GM12878 (cell line): ENCODE measurements at places on chromosomes 6 and 20.

DNA sequence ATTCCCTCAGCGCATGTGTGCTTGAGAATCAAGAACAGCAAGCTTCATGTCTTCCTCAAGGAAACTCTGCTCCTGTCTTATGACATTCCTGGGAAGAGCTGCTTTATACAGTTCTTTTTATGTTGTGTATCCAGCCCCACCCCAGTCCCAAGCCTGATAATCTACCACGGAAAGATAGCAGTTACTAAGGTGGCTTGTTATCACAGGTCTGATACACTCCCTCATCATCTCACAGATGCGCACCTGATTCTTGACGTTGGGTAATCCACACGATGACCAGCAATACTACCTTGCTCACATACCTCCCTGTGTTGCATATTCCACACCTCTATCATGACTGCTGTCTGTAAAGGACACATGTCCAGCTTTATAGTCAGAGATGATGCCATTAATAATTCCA, 3.2 kb downstream of the NHLRC1 start:
- H3K27me3 ChIP-seq: no peaks in the 10 kb centered on the region
- H3K4me3 ChIP-seq: no peak overlapping the region

DNA sequence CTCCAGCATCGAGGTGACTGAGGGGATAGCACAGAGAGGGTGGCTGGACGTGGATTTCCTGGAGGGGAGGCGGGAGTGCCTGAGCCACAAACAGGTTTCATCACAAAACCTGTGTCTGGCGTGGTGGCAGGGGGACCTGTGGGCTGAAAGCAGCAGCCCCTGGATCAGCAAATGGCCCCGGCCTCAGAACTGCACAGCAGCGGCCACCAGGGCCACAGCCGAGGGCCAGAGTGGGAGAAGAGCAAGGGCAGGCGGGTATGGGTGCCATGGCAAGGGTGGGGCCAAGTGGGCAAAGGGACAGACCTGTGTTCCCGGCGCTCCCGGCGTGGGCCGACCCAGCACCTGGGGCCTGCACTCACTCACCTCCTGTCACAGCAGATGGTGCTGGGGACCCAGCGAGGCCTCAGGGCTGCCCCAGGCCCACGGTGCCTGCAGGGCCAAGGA, 19.0 kb downstream of the NTSR1 start:
- peaks cover 2% of the 10 kb centered on the region for H3K27me3 ChIP-seq
- no peaks in the 10 kb centered on the region for H3K4me1 ChIP-seq
- DNase-seq: no peak

DNA sequence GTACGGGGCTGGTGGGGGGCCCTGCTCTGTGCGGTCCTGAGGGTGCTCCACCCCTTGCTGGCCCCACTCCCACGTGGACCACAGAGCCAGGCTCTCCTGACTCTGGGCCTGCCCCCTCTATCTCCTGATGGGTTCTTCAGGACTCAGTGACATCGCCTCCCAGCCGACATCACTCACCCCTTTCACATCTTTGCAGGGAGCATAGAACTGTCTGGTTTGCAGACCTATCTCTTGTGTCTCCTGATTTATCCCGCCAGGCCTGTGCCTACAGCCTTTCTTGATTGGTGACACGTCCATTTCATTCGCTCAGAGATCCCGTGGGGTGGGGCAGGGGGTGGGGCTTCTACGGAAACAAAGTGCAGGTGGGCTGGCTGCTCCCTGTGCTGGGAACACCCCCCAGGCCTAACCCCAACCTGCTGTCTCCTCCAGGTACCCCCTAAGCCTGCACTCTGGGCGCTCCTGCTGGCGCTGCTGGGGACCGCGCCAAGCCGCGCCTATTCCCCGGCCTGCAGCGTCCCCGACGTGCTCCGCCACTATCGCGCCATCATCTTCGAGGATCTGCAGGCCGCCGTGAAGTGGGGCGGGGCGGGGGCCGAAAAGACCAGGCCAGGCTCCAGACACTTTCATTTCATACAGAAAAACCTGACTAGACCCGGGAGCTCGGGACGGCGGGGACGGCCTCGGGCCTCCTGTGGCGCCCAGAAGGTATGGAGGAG, 1.7 kb downstream of the C20orf204 start:
- H3K36me3 ChIP-seq: peaks cover 6% of the 10 kb centered on the region; the same call in 1 of the 2 replicates
- H3K4me1 ChIP-seq: peaks cover 52% of the 10 kb centered on the region
- DNase-seq: no peak
- H3K27me3 ChIP-seq: no peaks in the 10 kb centered on the region
- H3K27ac ChIP-seq: peak overlapping the region; percentile 77

DNA sequence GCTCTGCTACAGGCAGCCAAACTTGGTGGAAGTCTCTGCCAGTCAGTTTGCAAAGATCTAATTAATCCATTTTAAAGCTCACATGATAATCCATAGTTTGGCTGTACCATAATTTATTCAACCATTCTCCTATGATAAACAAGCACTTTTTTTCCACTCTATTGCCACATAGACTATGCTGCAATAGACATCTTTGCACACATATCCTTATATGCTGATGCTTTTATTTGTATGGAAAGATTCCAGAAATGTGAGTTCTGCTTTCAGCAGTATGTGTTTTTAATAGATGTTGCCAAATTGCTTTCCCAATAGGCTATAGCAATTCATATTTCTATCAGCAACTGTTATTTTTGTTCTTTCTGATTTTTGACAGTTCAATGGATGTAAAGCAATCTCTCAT, 628.0 kb downstream of the KIF16B start:
- no peak overlapping the region for H3K4me3 ChIP-seq
- no peaks in the 10 kb centered on the region for H3K36me3 ChIP-seq
- H3K4me1 ChIP-seq: no peaks in the 10 kb centered on the region
- no peaks in the 10 kb centered on the region for H3K27me3 ChIP-seq
- no peak for DNase-seq

- H3K4me1 ChIP-seq: no peaks in the 10 kb centered on the region
- no peaks in the 10 kb centered on the region for H3K36me3 ChIP-seq
- no peak for DNase-seq
- no peaks in the 10 kb centered on the region; the same call in 1 of the 2 replicates for H3K27me3 ChIP-seq
- no peak overlapping the region for H3K27ac ChIP-seq
Measured at GRCh38 chr6:128531696-128532095, 11.3 kb upstream of the PTPRK start.

GRCh38 chr6:168331058-168331457, 11.5 kb upstream of the DACT2 start:
- no peak overlapping the region for H3K4me3 ChIP-seq
- DNase-seq: no peak
- no peak overlapping the region for H3K27ac ChIP-seq

- H3K36me3 ChIP-seq: no peaks in the 10 kb centered on the region
- no peaks in the 10 kb centered on the region for H3K27me3 ChIP-seq
- DNase-seq: no peak
- no peaks in the 10 kb centered on the region for H3K4me1 ChIP-seq
- no peak overlapping the region for H3K4me3 ChIP-seq
Measured at GRCh38 chr6:117938311-117938995, 31.4 kb downstream of the SLC35F1 start.

DNA sequence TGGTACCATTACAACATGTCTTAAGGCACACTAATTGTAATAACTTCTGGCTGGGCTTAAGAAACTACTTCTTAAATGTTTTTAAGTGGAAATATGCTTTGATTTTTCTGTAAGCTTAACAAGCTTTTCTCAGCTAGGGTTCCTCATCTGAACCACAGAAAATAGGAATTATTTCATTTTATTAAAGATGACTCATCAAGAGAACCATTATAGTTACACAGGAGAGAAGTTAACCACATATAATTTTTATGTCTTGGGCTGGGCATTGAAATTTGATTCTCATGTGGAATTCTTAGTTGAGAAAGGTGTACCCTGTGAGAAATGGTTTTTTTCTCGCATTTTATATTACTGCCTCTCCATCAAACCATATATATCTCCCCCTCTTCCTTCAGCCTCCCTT, 75.1 kb downstream of the QKI start:
- DNase-seq: no peak
- H3K27me3 ChIP-seq: no peaks in the 10 kb centered on the region
- H3K4me1 ChIP-seq: no peaks in the 10 kb centered on the region
- no peak overlapping the region for H3K27ac ChIP-seq

- H3K27me3 ChIP-seq: no peaks in the 10 kb centered on the region
- no peaks in the 10 kb centered on the region for H3K4me1 ChIP-seq
- DNase-seq: no peak
- no peak overlapping the region for H3K27ac ChIP-seq
- H3K36me3 ChIP-seq: no peaks in the 10 kb centered on the region
- no peak overlapping the region for H3K4me3 ChIP-seq
Measured at GRCh38 chr20:60254901-60255411, 296.7 kb downstream of the CDH26 start.

DNA sequence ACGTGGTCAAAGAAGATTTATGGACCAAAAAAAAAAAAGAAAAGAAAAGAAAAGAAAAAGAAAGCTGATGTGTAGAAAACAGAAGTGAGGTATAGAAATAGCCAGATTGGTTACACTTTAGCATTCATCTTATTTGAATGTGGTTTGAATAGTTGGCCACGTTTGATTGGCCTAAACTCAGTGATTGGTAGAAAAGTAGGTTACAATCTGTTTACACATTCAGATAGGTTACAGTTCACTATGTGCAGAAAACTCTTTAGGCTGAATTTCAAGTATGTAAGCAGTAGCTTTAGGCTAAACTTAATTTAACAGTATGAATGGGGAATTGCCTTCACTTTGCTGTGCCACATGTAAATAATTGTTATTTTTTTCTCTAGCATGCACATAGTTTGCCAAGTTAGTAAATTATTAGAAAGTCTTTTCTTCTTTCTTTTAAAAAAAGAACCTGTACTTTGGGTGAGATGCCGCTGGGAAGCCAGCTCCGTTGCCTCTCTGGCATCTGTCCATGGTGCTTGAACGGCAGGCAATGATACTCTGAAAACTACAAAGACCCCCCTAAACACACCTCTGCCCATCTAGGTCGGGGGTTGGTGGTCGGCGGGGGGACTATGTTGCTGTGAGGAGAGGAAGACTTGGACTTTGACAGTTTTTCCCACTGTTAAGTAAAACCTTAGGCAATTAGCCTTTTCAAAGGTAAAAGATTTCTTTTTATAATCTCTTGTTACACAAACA, 173.0 kb downstream of the AIG1 start:
- no peaks in the 10 kb centered on the region for H3K36me3 ChIP-seq
- no peak overlapping the region for H3K4me3 ChIP-seq
- H3K27me3 ChIP-seq: no peaks in the 10 kb centered on the region
- no peaks in the 10 kb centered on the region for H3K4me1 ChIP-seq
- no peak for DNase-seq

DNA sequence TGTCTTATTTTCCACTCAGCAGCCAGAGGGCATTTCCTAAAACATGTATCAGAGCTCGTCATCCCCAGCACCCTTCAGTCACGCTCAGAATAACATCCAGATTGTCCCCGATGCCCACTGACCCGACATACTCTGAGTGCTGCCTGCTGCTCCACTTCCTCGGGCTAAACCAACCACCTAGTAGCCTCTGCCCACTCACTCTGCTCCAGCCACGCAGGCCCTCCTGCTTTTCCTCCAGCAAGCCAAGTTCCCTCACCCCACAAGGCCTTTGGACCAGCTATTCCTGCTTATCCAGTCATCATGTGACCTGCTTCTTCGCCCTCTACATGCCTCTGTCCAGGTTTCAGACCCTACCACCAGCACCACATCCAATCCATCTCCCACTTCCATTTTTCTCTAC, 454.2 kb downstream of the CD83 start:
- no peaks in the 10 kb centered on the region for H3K4me1 ChIP-seq
- no peak overlapping the region for H3K4me3 ChIP-seq
- no peaks in the 10 kb centered on the region; the same call in none of the 2 replicates for H3K27me3 ChIP-seq
- no peak overlapping the region for H3K27ac ChIP-seq
- no peaks in the 10 kb centered on the region for H3K36me3 ChIP-seq

- H3K36me3 ChIP-seq: no peaks in the 10 kb centered on the region
- no peaks in the 10 kb centered on the region; the same call in 1 of the 2 replicates for H3K27me3 ChIP-seq
- no peak for DNase-seq
- H3K4me3 ChIP-seq: no peak overlapping the region
Measured at GRCh38 chr6:44006123-44006871, 121.0 kb downstream of the MRPL14 start.

DNA sequence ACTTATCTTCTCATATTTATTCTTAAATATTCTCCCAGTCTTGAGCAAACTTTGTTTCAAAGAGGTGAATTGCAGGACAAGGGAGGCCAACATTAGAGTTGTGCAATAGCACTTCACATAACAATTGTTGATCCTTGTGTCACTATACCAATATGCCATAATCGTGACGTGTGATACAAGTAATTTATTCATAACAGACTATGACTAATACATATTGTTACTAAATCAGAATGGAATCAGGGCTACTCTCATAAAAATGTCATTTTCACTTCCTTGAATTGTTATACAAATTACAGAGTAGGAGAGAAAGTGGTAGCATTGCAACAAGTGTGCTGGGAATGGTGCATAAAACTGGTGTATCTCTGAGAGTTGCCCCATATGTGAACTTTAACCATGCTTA, 37.2 kb upstream of the PLCB1 start:
- no peaks in the 10 kb centered on the region; the same call in 1 of the 2 replicates for H3K27me3 ChIP-seq
- no peak overlapping the region for H3K4me3 ChIP-seq
- DNase-seq: no peak
- no peaks in the 10 kb centered on the region for H3K4me1 ChIP-seq
- H3K27ac ChIP-seq: no peak overlapping the region

DNA sequence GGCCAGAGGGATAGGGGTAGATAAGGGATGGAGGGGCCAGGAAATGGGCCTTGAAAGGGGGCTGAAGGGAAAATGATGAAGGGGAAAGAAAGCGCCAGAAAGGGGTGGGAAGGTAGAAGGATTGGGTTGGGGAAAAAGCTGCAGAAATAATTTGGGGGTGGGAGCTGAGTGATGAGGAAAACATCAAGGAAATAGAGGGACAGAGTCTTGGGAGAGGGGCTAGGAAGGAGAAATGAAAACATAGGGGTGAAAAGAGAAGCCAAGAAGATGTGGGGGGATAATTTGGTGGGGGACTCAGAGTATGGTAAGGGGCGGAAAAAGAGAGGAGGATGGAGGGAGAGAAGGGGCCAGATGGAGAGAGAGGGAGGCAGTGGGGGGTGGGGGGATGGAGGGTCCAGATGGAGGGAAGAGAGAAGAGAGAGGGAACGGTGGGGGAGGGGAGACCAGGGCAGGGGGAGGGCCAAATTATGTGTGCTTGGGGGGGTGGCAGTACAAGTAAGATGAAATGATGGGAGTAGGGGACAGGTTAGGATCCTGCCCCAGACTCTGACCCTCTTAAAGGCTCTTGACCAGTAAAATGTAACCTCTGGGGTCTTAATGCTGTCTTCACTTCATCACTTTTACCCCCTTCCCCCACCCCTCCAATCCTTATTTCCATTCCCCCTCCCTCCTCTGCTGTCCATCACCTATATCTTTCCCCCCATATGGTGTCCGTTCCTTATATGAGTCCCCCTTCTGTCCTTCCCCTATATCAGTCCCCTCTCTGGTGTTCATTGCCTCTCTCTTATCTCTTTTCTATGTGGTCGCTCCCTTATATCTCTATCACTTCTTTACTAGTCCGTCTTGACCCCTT, 852 bp downstream of the SYNGAP1 start:
- no peak overlapping the region for H3K27ac ChIP-seq
- H3K36me3 ChIP-seq: no peaks in the 10 kb centered on the region
- no peaks in the 10 kb centered on the region; the same call in 1 of the 2 replicates for H3K27me3 ChIP-seq
- DNase-seq: no peak
- no peak overlapping the region for H3K4me3 ChIP-seq

GRCh38 chr20:57899554-57899953, 189.7 kb upstream of the PMEPA1 start:
- no peaks in the 10 kb centered on the region for H3K36me3 ChIP-seq
- no peak for DNase-seq
- no peak overlapping the region for H3K27ac ChIP-seq
